LHCN-M2 (cell line): ENCODE measurements at places on chromosomes 12 and 14. TPM values are rescaled to one million over a fixed set of nuclear protein-coding genes. Genes with fewer than 3 reads are reported as not detected.

The PRH2 gene
- 1.0 TPM in 1 of 2 replicates, not detected in the other for total RNA-seq

The AMDHD1 gene
- 0.17 and 0.45 TPM in 2 replicates for total RNA-seq

The LYZ gene
- not detected in 2 replicates for total RNA-seq

The GNG2 gene
- total RNA-seq, result 45.6 and 54.1 TPM in 2 replicates

The ATP5MC2 gene
- 412 and 417 TPM in 2 replicates for total RNA-seq

The TTLL5 gene
- total RNA-seq, result 12.8 and 22.0 TPM in 2 replicates

The PRKD1 gene
- 16.1 and 23.1 TPM in 2 replicates for total RNA-seq

The PLEKHD1 gene
- total RNA-seq, result 0.06 TPM in 1 of 2 replicates, not detected in the other

The PLEKHG7 gene
- total RNA-seq, result not detected in 2 replicates

The OR4E2 gene
- not detected in 2 replicates for total RNA-seq
